ENCODE measurements at places on chromosomes 2 and 18.

GRCh38 chr2:237524631-237525030, 37.6 kb downstream of the MLPH start:
- DNase-seq: no peak

DNA sequence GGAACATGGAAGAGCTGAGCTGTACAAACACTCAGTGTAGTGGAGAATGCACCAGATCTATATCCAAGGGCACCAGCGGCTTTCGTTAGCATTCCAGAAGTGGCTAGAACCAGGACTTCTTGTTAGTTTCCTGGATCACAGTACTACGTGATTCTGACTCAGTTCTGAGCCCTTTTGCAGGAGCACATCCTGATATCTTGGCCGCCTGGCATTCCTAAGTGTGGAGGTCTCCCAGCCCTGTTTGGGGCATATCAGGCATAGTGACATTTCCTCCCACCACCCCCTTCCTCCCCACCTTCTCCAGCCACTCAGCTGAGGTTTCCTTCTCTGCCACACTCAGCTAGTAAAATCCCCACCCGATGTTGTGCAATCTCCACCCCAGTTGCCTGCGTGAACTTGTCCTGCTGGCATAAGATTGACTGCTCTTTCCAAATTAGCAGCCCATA, 63.4 kb downstream of the BMP10 start:
- no peak for DNase-seq

GRCh38 chr2:185700883-185701282, 37.7 kb upstream of the FSIP2 start:
- no peak for DNase-seq

DNA sequence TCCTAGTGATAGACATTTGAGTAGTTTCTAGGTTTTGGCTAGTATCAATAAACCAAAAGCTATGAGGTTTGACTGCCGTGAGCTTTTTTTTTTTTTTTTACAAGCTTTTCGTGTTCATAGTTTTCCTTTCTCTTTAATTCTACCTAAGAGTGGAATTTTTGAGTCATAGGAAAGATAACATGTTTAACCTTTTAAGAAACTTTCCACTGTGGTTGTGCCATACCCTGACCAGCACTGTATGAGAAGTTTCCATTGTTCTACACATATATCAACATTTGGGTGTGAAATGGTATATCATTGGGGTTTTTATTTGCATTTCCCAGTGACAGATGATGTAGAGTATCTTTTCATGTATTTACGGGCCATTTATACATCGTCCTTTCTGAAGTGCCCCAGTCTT, 31.7 kb downstream of the UBE2F start:
- DNase-seq: no peak

- DNase-seq: no peak
Observed at GRCh38 chr2:215218587-215219577, 80.5 kb upstream of the ABCA12 start.

GRCh38 chr2:111618978-111619902, 264.8 kb downstream of the ANAPC1 start:
- DNase-seq: no peak

DNA sequence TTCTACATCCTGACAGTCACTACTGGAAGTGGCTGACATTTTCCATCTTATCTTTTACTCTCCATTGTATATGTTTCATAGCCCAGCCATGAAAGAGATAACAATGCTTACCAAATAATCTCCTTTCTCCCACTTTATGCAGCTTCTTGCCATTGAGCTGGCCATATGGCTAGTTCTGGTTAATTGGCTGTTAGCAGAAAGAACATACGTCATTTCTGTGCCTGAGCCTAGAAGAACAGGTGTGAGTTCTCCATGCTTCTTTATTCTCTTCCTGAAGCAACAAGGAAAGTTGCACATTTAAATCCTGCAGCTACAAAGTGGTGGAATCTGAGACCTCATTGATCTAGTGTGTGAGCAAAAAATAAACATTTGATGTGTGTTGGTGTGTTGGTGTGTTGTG, 82.0 kb upstream of the FSHR start:
- DNase-seq: no peak

- DNase-seq: no peak
Observed at GRCh38 chr18:1488394-1488793, 583.7 kb downstream of the ADCYAP1 start.

DNA sequence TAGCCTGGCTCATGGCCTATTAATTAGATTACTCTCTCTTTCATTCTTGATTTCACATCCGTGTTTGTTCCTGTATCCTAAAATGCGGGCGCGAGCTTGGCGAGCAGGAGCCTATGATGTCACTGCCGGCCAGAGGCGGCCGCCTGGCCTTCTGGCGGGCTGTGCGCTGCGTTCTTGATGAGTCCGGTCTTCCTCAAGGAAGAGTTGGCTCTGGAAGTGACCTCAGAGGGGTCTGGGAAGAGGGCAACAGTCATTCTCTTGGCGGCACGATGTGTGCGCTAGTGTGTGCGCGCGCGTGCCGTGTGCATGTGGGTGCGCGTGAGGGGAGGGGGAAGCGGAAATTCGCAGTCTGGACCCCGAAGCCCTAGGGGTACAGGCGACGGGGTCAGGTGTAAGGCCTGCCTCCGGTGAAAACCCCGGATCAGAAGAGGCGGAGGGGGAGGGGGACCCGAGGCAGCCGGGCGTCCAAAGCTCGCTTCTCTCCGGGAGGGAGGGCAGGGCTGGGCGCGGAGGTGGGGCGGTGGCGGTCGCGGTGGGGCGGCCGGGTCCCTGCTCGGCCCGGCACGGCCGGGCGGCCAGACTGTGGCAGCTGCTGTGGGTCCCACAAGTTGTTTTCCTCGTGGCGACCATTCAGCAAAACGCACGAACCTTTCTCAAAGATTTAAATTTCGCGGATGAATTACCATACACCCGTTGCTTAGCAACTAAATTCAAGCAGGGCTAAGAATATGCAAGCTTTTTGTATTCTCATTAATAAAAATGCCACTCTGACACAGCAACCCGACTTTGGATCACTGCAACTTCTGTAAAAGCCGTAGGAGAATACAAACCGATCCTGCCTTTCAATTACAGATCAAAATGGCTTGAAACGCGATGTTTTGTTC, 8.4 kb downstream of the POU3F3 start:
- DNase-seq: no peak

DNA sequence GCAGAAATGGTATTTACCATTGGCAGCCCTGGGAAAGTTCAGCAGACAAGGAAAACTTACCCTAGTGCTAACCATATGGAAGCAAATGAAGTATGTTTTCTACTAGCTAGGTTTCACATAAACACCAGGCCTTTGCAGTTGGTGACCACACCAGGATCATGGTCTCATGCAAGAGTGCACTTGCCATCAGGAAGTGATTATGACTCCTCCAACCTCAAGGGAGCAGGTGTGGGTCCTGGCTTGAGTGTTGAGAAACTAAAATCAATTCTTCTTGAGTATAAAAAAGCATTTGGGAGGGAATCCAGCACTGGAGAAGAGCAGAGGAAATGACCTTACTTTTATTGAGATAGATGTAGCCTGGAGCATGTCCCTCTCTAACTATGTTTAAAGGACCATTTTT, 56.8 kb upstream of the SPAG16 start:
- DNase-seq: no peak

DNA sequence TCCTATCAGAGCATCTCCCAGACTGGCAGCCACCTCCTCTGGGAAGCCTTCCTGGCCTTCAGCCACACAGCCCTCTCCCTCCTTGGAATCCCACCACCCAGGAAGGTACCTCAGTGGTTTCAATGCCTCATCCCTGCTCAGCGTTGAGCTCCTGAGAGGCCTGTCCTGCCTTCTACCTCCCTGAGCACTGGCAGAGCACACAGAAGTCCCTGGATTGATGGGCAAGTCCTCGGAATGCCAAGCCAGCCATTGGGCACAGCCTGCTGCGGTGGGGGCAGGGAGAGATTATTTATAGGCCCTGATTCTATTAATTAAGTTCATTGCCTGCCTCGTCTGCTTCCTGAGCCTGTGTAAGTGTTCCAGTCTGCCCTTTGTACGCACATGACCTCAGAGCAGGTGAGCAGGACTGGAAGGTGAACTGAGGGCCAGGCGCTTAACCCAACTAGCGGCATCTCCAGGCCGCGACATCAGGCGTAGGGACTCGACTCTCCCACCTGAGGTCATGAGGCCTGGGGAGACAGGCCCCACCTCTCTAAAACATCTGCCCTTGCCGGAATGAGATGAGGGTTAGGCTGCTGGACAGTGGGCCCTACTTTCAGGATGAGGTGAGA, 63.4 kb downstream of the SMAD7 start:
- no peak for DNase-seq

DNA sequence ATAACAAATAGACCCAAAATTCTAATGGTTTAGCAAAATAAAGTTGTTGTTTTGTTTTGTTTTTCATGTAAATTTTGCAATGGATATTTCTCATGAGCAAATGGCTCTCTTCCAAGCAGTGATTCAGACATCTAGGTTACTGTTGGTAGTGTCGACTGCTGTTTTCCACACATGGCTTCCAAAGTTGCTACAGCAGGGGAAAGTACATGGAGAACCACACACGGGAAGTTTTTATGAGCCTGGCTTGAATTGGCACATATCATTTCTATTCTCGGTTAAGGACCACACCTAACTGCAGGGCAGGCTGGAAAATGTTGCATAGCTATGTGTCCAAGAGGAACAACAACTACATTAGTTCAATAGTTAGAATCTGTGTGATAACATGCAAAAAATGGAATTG, 262.1 kb downstream of the GALNT13 start:
- no peak for DNase-seq

DNA sequence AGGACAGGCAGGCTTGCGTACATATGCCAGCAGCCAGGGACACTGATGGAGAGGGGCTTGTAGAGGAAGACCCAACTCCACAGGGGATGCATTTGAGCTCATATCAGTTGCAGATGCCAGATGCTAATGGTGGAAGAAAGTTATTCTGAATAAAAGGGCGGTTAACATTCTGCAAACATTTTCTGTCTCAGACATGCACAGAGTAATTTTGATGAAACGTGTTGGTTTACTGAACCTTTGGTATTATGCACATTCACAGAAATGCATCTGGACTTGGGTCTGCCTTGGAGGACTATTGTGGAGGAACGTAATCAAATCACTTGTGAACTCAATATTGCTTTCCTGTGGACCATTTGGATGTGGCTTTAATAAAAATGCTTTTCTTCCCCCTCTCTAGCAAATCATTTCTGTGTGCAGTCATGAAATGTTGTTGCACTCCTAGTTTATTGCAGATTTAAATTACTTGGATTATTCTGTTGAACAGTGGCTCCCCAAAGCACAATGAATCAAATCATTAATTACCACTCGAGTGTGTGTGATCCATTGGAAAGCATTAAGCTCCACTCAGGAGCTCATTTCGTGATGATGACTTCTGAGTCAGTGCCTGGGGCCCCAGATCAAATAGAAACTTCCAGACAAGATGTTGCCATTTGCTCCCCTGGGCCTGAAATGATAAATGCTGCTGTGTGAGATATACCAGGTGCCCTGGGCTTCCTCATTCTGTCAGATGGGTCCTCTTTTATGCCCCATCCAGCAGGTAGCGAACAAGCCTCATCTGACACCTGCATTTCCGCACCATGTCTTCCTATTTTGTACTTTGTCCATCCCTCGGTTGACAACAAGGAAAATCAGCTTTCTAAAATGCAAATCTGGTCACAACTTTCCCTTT, 697.0 kb upstream of the HS6ST1 start:
- no peak for DNase-seq

GRCh38 chr2:78861546-78861945, 164.0 kb upstream of the REG3G start:
- no peak for DNase-seq

DNA sequence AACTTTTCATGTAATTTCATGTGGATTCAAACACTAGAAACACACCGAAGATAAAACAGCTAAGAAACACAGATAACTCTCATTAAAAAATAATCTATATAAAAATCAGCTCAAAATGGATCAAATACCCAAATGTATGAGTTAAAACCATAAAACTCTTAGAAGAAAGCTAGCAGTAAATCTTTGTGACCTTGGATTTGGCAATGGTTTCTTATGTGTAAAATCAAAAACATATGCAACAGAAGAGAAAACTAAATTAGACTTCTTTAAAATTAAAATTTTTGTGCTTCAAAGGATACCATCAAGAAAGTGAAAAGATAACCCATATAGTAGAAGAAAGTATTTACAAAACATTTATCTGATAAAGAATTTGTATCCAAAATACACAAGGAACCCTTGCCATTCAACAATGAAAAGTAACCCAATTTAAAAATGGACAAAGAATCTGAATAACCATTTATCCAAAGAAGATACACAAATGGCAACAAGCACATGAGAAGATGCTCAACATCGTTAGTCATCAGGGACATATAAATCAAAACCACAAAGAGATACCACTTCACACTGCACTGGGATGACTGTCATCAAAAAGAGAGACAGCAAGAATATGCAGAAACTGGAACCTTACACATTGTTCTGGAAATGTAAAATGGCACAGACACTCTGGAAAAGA, 27.5 kb downstream of the GAREM1 start:
- DNase-seq: no peak

GRCh38 chr2:68834737-68835376, 36.3 kb downstream of the BMP10 start:
- no peak for DNase-seq

GRCh38 chr2:85978883-85979780, 90.3 kb upstream of the ST3GAL5 start:
- no peak for DNase-seq
